ENCODE measurements at places on chromosomes 5 and 9. TPM values are rescaled to one million over a fixed set of nuclear protein-coding genes. Genes with fewer than 3 reads are reported as not detected.

Gene IFNK
- total RNA-seq = not detected

Gene DNAJC25
- total RNA-seq = 4.4 TPM

Gene BHMT
- total RNA-seq = not detected

Gene PPWD1
- total RNA-seq = 79.7 TPM

Gene HSD17B3
- total RNA-seq = 1.2 TPM

Gene TRIP13
- total RNA-seq = 1.0 TPM

Gene PCA3
- total RNA-seq = not detected

Gene PROB1
- total RNA-seq = 0.57 TPM

Gene CKMT2
- total RNA-seq = not detected

Gene FBXL7
- not detected for total RNA-seq

Gene SPINK4
- total RNA-seq = not detected

Gene ZSWIM6
- total RNA-seq = 6.5 TPM

Gene SOHLH1
- not detected for total RNA-seq

Gene CARD9
- total RNA-seq = 0.86 TPM

DNA sequence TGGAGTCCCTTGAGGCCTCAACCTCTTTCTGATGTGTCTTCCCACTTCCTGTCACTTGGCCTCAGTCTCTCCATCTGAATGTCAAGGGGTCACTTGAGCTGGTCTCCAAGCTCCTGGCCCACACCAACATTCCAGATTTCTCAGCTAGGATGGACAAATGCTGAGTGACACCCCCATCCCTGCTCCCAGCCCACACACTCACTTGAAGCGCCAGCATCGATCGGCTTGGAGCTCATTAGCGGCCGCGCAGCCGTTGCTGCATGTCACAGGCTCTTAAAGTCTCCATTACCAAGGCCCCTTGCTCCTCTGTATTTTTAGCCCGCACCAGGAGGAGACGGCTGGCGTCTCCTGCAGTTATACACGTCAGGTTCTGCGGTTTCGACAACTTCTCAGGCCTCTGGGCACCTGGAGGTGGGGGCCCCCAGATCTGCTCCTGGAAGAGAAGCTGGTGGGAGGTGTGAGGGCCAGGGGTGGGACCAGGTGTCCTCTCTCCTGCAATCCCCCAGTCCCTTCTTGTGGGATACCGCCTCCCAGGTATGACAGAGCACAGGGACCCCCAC is 33.4 kb upstream of the ARAP3 start:
- DNase-seq = no peak

DNA sequence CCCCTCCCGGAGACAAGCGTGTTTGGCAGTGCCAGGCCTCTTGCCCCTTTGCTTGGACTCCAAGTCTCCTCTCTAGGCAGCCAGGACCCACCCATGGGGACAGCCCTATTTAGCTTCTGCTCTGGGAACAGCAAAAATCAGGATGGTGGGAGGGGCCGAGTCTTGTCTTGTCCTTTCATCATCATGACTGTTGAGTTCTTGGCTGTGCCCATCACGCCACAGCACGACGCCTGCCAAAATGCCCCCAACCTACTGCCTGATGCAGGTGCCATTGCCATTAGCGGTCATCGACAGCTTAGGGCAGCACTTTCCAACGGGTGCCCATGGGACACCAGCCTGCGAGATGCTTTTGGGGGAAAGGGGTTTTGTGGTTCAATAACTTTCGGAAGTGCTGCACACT is 18.9 kb downstream of the PLPP7 start:
- no peak for DNase-seq

GRCh38 chr9:89398621-89399020 is 80.3 kb downstream of the SECISBP2 start:
- DNase-seq = no peak

DNA sequence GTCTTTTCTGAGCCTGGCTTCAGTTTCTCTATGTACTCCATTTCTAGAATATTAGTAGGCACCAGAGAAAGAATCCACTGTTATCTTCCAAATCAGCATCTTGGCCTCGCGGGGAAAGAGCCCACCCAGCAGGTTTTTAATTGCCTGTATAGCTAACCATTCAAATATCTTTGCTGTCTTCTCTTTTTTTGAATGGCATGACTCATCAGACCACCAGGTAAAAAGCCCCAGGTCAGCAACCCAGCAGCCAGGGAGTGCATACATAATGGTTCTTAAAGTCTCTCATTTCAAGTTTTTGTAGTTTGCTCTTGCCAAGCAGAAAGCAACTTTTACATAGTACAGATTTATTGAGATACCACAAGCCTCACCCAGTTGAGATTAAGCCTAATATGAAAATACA is 50.7 kb downstream of the TMEM167A start:
- no peak for DNase-seq

DNA sequence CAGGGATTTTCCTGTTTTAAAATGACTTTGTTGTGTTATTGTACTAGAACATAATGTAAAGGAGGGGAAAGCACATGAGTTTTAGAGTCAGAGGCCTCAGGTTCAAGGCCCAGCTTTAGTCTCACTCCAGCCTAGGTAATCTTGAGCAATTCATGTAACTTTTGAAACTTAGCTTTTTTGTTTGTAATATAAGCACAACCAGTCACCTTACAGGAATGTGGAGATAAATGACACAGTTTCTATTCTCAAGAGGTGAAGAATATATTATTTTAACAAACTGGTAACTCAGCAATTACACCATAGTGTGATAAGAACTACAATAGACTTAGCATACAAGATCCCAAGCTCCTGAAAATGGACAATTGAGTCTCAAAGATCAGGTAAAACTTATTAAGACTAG is 51.2 kb downstream of the ADAMTS19 start:
- no peak for DNase-seq

GRCh38 chr9:134660407-134660806 is 18.8 kb downstream of the COL5A1 start:
- no peak for DNase-seq

DNA sequence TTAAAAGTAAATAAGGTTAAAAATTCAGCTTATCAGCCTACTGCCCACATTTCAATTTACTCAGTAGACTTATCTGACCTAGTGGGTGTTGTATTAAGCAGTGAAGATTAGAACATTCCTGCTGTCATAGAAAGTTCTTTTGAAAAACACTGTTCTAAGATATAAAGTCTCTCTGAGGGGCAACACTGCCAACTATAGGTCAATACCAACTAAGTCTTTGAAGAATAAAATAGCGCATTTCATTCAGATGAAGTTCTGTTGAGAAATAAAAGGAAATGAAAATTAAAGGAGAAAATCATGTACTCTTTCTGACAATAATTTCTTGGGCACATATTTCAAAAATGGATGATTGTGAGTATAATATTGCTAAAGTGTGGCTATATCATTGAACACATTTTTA is 86.8 kb downstream of the PTPRD start:
- DNase-seq = no peak

DNA sequence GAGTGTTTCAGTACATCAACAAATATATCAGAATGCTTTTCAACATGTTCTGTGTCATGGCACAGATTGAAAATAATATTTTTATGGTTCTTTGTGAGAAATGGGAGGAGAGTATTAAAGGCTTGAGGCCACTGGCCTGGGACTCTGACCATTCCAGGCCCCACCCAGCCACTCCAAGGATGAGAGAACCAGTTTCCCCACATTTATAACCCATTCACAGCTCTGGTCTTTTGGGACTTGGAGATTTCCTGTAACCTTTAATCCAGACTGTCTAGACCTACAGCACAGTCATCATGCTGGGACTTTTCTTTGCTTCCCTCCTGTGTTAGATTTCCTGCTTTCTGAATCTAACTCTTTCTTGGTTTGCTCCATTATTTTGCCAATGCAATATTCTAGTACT is 389.6 kb downstream of the KIAA0825 start:
- no peak for DNase-seq

GRCh38 chr5:32029261-32029660 is 144.9 kb downstream of the GOLPH3 start:
- DNase-seq = no peak

GRCh38 chr9:116100711-116101121 is 52.9 kb upstream of the PAPPA start:
- no peak for DNase-seq

- no peak for DNase-seq
Observed at GRCh38 chr5:33969572-33970452, 14.7 kb downstream of the SLC45A2 start.

DNA sequence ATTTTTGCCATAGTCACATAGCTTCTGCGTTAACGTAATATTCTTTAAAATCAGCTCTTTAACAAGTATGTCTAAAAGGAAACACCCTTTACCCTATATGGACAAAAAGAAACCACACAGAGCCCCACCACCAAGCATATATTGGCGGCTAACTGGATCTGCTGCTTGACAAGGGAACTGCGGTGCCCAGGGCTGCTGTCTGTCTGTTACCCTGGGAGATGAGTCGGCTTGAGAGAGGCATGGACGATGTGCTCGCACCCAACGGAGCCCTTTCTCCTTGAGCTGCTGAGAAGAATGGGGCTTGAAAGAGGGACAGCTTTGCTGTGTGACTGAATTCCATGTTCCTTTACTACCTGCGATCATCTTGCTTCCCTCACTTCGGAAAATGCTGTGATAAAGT is 158.6 kb upstream of the SHB start:
- DNase-seq = no peak

DNA sequence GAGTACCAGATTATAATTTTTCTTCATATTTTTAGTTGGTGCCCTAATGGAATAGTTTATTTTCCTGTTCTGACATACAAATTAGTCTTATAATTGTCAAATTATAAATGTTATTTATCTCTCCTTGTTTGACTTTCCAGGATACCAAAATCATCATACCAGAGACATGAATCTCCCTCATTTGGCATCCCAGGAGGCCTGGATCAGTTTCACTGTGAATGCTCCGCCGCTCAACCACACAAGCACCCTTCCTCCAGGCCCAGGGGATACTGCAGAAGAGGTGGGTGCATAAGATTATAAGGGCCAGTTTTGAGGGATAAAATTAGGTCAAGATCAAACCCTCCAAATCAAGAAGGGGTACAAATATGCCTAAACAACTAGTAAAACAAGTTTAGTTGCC is 1229.3 kb downstream of the CDH12 start:
- DNase-seq = no peak

DNA sequence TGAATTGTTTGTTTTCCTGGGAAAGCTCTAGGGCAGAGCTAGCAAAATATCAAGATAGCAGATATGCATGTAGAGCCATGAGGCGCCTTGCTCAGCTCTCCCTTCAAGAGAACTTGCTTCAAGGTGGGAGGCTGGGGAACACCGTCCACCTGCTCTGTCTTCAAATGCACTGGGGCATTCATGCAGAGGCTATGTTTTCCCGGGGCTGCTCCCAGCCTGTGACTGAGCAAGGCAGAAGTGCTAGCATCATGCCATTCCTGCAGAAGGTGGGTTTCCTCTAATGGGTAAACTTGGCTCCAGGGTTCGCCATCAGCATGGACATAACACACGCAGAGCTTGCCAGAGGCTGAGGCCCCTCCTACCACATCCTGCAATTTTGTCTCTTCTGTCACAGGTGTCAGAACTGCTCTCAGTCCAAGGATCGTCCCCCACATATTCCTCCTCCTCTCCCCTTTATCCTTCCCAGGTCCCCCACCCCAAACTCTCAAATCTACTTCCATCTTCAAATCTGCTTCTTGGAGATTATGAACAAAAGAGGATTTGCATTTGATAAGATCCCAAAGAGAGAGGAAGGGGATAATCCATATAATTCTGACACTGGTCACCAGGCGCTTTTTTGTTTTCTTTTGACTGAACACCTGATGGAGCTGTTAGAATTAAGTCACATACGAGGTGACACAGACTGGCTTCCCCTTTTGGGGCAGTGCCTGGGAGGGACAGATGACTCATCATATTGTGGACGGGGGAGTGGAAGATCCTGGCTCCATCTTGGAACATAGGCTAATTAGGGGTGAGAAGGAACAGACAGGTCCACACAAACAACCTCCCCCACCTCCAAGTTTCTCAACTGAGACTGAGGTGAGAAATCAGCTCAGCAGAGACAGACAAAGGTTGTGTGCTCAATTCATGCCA is 85.0 kb upstream of the TAF11L2 start:
- DNase-seq = no peak

DNA sequence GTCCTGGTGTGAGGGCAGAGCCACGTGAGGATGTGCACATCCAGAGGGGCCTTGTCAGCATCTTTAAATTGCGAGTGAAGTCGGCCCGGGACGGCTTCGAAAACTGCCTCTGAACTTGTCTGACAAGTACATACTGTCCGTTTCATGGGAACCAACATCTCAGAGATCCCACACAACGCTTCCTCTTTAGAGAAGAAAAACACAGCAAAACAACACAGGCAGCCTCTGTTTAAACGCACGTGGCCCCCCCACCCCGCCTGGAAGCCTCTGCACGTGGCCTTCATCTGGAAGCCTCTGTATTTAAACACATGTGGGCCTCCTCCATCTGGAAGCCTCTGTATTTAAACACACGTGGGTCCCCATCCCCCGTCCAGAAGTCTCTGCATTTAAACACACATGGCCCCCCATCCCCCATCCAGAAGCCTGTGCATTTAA is 29.2 kb downstream of the CEP72 start:
- no peak for DNase-seq

GRCh38 chr5:111583758-111584203 is 71.4 kb upstream of the STARD4 start:
- DNase-seq = no peak

- no peak for DNase-seq
Observed at GRCh38 chr9:127561491-127562278, 50.4 kb upstream of the STXBP1 start.

GRCh38 chr5:59115345-59115744 is 532.5 kb downstream of the RAB3C start:
- DNase-seq = no peak

- DNase-seq = no peak
Observed at GRCh38 chr5:97737608-97738007, 554.6 kb upstream of the RIOK2 start.

GRCh38 chr5:72468024-72468423 is 39.2 kb downstream of the ZNF366 start:
- no peak for DNase-seq

GRCh38 chr9:87887661-87888480 is 5.2 kb downstream of the SPATA31E1 start:
- DNase-seq = no peak

GRCh38 chr9:134046894-134047681 is 20.7 kb downstream of the BRD3 start:
- no peak for DNase-seq

DNA sequence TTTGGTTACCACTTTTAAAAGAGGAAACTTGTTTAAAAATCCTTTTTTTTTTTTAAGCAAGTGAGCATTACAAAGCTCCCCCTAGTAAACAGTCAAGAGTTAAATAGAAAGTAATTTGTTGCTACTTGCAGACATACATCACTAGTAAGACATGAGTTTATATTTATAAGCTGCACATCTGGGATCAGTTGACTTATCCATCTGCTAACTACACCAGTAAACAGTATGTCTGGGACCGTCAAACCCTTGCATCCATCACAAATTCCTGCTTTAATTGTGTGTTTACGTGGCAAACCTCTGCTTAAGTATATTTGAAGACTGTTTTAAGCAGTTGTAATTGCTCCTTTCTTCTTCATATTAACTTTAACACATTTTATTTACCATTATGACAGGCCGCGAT is 146.8 kb downstream of the EBF1 start:
- no peak for DNase-seq

DNA sequence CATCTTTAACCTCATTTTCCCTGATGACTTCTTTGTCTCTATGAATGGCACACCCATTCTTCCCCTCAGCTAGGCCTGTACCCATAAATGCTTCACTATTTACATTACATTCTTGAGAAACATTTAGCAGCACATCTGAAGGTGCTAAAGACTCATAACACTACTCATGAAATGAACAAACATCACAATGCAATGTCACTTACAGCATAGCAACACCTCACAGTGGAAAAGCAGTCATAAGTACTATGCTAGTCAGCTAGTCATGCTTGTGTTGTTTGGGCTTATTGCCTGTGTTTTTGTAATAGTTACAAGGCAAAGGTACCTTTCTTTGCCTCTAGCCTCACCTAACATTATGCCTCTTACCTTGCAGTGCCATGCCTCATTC is 228.9 kb downstream of the KIAA0825 start:
- no peak for DNase-seq

Measured in T-helper 17 cell (primary cell).